ENCODE measurements at places on chromosomes 4 and X.

DNA sequence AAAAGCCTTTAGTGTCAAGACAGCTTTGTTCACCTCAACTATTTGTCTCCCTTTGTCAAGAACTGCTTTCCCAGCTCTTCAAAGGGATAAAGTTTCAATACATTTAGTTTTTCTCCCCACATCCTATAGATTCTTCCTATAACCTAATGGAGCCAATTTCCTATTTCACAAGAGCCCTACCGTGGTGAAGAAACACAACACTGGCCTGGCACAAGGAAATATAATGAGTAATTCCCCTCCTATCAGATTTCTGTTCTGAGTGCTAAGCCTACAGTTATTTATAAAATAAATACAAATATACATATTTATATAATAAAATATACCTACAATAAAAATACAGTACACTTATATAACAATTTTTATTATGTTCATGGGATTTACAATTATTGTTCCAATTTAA, 89.9 kb downstream of the SHISA3 start:
- no peak for DNase-seq

DNA sequence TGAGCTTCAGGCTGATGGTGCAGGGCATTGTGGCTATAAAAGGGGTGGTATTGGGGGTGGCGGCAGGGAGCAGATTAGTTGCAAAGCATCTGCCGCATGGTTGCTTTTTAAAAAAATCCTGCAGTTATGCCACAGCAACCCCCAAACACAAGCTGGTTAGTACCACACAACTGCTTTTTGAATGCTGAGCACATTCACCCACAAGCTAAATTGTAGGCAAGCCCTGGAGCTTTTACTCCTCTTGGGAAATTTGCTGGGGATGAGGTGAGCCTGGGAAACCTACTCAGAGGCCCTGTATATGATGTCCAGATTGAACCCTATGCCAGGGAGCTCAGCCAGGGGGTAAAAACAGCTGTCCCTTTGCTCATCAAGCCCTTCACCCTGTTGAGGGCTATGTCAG, 33.8 kb upstream of the TRIM2 start:
- no peak for DNase-seq

GRCh38 chr4:138259824-138260223, 17.7 kb upstream of the SLC7A11 start:
- DNase-seq, result no peak

DNA sequence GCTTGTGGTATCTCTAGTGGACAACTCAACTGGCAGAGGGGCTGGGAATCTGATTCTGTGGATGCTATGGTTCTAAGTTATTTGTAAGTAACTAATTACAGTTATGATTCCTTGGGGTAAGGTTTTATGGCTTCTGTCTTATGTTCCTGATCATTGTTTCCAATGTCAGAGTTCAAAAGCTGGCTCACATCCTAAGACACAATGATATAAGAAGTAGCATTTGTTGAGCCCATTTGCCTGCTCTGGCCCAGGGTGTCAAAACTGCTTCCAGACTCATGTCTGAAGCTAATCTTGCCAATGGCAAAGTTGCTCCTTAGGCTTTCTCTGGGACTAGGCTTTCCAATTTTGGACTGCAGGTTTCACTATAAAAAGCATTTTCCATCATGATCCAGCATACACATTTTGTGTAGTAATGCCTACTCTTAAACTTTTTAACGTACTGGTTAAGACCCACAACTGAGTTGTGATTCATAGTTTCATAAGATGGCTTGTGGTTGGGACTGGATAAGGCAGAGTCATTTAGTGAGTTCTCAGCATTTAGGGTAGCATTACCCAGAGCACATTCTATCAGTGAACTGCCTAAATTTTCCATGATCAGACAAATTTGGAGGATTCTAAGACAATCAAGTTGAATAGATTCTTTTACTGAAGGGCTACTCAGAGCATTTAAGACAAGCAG, 50.0 kb downstream of the CCNI start:
- no peak for DNase-seq

- DNase-seq, result no peak
Observed at GRCh38 chr4:19051831-19052230, 1030.3 kb upstream of the LCORL start.
